Neural crest cell (in vitro differentiated cells): ENCODE measurements at places on chromosomes 3 and 15. TPM values are rescaled to one million over a fixed set of nuclear protein-coding genes. Genes with fewer than 3 reads are reported as not detected.
A peak's percentile ranks its signal among the peaks of the same experiment; 100 is the strongest.

GRCh38 chr3:67018105-67018788 lies 20.1 kb downstream of the KBTBD8 start:
- peak overlapping the region; percentile 40 for H3K27ac ChIP-seq
- H3K36me3 ChIP-seq = no peaks in the 10 kb centered on the region

- H3K36me3 ChIP-seq = no peaks in the 10 kb centered on the region
- DNase-seq = no peak
- H3K27me3 ChIP-seq = no peaks in the 10 kb centered on the region
These were observed 64.8 kb downstream of the ADAM10 start for GRCh38 chr15:58684751-58685150.

- no peak for DNase-seq
- H3K4me3 ChIP-seq = no peak overlapping the region
- H3K27ac ChIP-seq = no peak overlapping the region
- H3K27me3 ChIP-seq = peaks cover 3% of the 10 kb centered on the region
These were observed 160.9 kb upstream of the GALNT15 start for GRCh38 chr3:16013568-16013967.

DNA sequence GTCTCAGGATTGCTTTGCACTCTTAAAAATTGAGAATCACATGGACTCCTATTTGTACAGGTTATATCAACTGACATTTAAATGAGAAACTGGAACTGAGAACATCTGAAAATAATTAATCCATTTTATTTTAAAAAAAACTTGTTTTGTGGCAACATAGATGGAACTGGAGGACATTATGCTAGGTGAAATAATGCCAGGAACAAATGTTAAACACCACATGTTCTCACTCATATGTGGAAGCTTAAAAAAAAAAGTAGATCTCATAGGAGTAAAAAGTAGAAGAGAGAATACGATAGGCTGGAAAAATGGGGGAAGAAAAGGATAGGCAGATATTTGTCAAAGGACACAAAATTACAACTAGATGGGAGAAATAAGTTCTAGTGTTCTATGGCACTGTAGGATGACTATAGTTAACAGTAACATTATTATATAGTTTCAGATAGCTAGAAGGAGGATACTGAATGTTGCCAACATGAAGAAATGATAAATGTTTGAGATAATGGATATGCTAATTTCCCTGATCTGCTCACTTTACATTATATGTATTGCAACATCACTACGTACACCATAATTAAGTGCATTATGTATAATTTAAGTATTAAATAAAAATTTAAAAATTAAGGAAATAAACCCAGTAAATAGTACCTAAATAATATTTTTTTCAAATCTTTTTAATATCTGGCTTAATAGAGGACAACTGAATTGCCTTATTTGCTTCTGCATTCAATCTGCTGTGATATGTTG lies 100.5 kb upstream of the TSPAN3 start:
- H3K27me3 ChIP-seq = no peaks in the 10 kb centered on the region
- H3K4me3 ChIP-seq = no peak overlapping the region
- no peak for DNase-seq
- no peaks in the 10 kb centered on the region for H3K4me1 ChIP-seq

- no peaks in the 10 kb centered on the region for H3K27me3 ChIP-seq
- peaks cover 4% of the 10 kb centered on the region for H3K4me1 ChIP-seq
- H3K36me3 ChIP-seq = no peaks in the 10 kb centered on the region
- H3K27ac ChIP-seq = no peak overlapping the region
- no peak overlapping the region for H3K4me3 ChIP-seq
- no peak for DNase-seq
These were observed 43.6 kb upstream of the CTSH start for GRCh38 chr15:78988361-78988911.

DNA sequence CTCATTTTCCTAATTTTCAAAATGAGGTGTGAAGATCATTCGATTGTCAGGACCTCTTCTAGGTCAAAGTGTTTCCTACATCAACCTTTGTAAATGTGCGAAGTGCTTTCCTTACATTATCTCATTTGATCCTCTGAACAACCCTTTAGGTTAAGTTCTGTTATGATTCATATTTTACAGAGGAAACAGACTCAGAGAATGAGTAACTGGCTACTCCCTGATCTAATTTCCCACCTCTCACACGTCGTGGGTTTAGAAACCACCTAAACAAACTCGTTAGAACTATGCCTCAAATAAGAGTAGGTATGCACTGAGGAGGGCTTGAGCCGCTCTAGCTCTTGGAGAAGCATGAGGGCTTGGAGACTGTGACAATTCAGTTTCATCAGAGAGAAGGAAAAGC lies 148.6 kb downstream of the CD47 start:
- no peaks in the 10 kb centered on the region for H3K27me3 ChIP-seq
- H3K4me1 ChIP-seq = peaks cover 8% of the 10 kb centered on the region
- H3K36me3 ChIP-seq = no peaks in the 10 kb centered on the region
- H3K4me3 ChIP-seq = no peak overlapping the region

GRCh38 chr15:58737298-58737697 lies 12.2 kb downstream of the ADAM10 start:
- peaks cover 30% of the 10 kb centered on the region for H3K4me1 ChIP-seq
- no peak overlapping the region for H3K27ac ChIP-seq
- no peak for DNase-seq
- H3K27me3 ChIP-seq = no peaks in the 10 kb centered on the region
- no peak overlapping the region for H3K4me3 ChIP-seq

DNA sequence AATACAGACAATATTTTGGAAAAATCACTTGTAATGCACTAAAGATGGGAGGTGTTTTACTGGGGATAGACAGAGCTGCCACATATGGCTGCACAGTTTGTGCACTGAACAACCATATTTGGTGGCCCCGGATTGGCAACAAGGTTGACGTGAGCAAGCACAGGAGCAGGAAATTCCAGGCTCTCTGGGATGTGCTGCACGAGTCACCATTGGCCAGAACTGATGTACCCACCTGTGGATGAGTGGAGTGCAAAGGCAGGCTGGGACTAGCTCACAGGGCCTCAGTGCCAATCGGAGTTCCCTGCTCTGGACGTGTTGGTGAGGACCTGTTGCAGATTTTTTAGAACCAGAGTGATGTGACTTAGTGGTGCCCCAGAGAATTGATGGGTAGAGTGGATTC lies 42.0 kb upstream of the SCAANT1 start:
- no peak for DNase-seq
- no peak overlapping the region for H3K27ac ChIP-seq
- peaks cover 8% of the 10 kb centered on the region for H3K36me3 ChIP-seq
- H3K27me3 ChIP-seq = no peaks in the 10 kb centered on the region
- peaks cover 17% of the 10 kb centered on the region for H3K4me1 ChIP-seq
- no peak overlapping the region for H3K4me3 ChIP-seq

DNA sequence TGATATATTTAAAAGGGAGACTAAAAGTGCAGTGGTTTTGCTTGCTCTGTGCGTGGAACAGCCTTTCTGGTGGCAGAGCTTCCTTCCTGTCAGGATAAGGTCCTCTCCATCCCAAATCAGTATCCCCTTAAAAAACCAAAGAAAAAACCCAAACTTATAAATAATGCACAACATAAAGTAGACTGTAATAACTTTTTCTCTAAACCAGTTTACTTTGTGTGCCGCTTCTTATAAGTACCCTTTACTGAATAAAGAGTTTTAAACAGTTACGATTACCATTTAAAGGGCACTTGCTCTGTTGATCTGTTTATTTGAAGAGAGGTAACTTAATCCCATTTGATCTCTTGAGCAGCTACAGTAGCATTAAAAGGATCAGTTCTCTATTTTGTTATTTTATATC lies 2.5 kb downstream of the PIK3CA start:
- H3K4me3 ChIP-seq = peak overlapping the region; percentile 58
- peaks cover 21% of the 10 kb centered on the region for H3K4me1 ChIP-seq
- no peak for DNase-seq
- H3K27ac ChIP-seq = no peak overlapping the region
- no peaks in the 10 kb centered on the region for H3K27me3 ChIP-seq

DNA sequence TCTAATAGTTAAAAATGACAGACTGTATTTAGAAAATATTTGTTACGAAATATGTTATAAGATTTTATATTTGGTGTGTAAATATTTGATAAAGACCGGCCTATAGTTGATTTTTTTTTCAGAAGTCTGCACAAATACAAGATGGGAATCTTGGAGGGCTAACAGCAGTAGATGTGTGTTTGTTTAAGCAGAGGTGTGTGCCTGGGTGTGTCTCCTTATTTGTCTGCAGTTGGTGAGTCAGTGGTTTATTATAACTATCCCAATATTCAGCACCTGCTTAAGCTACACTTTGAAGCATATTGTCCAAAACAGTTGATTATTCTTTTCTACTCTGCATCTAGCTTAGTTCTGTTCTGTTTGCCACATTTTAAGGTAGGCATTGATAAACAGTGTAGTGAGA lies 12.4 kb downstream of the GLCE start:
- no peak overlapping the region for H3K27ac ChIP-seq
- H3K36me3 ChIP-seq = peaks cover 6% of the 10 kb centered on the region
- H3K4me1 ChIP-seq = no peaks in the 10 kb centered on the region
- DNase-seq = no peak
- H3K27me3 ChIP-seq = no peaks in the 10 kb centered on the region

DNA sequence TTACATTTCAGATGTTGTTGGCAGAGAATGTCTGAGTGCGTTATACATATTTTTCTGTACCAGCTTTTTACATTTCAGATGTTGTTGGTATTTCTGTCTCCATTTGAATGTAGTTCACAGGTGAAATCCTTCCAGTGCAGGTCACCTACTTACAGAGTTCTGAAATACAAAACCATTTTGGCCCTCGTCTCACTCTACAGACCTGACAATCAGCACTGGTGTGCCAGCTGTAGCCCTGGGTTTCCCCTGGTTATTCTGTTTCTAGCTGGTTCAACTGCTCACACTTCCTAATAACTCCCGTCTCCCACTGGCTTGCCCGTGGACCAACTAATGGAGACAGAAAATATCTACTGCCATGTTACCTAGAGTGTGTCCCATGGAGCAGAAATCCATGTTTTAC lies 87.5 kb upstream of the CDIN1 start:
- no peaks in the 10 kb centered on the region for H3K27me3 ChIP-seq
- no peaks in the 10 kb centered on the region for H3K36me3 ChIP-seq
- DNase-seq = no peak
- no peak overlapping the region for H3K27ac ChIP-seq

DNA sequence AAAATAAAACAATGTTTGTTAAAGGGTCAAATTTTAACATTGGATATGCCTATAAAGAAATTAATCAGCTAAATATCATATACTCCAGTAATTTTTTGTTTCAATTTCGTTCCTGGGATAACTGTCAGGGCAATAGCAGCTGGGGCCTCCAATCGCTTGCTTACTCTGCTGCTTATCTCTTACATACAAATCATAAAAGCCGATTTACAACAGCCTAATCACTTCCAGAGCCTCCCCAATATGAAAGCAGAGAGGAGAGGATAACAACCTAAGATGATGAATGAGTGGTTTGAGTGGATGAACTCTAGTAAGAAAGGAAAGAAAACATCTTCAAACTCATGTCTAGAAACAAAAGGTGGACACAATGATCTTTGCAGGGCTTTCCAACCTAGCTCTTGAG lies 80.7 kb upstream of the PSMD6 start:
- H3K4me1 ChIP-seq = peaks cover 36% of the 10 kb centered on the region
- H3K36me3 ChIP-seq = peaks cover 1% of the 10 kb centered on the region
- DNase-seq = no peak

GRCh38 chr3:29181149-29181780 lies 99.6 kb upstream of the RBMS3 start:
- DNase-seq = no peak
- H3K36me3 ChIP-seq = peaks cover 6% of the 10 kb centered on the region
- peaks cover 23% of the 10 kb centered on the region for H3K4me1 ChIP-seq
- no peak overlapping the region for H3K4me3 ChIP-seq

- no peaks in the 10 kb centered on the region for H3K36me3 ChIP-seq
- H3K27me3 ChIP-seq = no peaks in the 10 kb centered on the region
- no peaks in the 10 kb centered on the region for H3K4me1 ChIP-seq
- no peak overlapping the region for H3K27ac ChIP-seq
- H3K4me3 ChIP-seq = no peak overlapping the region
These were observed 426.2 kb upstream of the ARL6 start for GRCh38 chr3:97338375-97338774.

DNA sequence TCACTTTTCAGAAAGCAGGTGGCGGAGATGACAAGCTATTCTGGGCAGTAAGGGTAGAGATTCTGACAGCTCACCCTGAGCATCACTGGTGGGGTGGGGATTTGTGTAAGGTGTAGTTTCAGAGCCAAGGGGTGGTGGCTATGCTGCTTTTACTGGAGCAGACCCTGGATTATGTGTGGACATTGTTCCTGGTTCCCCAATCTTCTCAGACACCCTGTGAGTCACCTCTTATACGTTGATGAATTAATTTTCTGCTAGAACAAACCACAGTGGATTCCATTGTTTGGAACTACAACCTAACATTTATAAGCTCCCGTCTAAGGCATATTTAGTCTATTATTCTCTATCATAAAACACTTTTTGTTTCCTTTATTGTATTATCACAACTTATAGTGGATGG lies 169.5 kb upstream of the COL8A1 start:
- no peaks in the 10 kb centered on the region for H3K36me3 ChIP-seq
- no peaks in the 10 kb centered on the region for H3K4me1 ChIP-seq
- H3K4me3 ChIP-seq = no peak overlapping the region
- H3K27me3 ChIP-seq = no peaks in the 10 kb centered on the region
- no peak overlapping the region for H3K27ac ChIP-seq

GRCh38 chr3:98326945-98327344 lies 26.7 kb upstream of the OR5K4 start:
- H3K4me3 ChIP-seq = no peak overlapping the region
- no peak overlapping the region for H3K27ac ChIP-seq
- peaks cover 39% of the 10 kb centered on the region for H3K27me3 ChIP-seq

- no peak overlapping the region for H3K27ac ChIP-seq
- H3K4me3 ChIP-seq = no peak overlapping the region
- H3K27me3 ChIP-seq = no peaks in the 10 kb centered on the region
- no peaks in the 10 kb centered on the region for H3K36me3 ChIP-seq
These were observed 69.8 kb downstream of the TIGIT start for GRCh38 chr3:114363554-114364202.

GRCh38 chr3:35664460-35664919 lies 25.2 kb downstream of the ARPP21 start:
- H3K27ac ChIP-seq = no peak overlapping the region
- peaks cover 2% of the 10 kb centered on the region for H3K27me3 ChIP-seq
- H3K4me3 ChIP-seq = no peak overlapping the region
- H3K36me3 ChIP-seq = no peaks in the 10 kb centered on the region

DNA sequence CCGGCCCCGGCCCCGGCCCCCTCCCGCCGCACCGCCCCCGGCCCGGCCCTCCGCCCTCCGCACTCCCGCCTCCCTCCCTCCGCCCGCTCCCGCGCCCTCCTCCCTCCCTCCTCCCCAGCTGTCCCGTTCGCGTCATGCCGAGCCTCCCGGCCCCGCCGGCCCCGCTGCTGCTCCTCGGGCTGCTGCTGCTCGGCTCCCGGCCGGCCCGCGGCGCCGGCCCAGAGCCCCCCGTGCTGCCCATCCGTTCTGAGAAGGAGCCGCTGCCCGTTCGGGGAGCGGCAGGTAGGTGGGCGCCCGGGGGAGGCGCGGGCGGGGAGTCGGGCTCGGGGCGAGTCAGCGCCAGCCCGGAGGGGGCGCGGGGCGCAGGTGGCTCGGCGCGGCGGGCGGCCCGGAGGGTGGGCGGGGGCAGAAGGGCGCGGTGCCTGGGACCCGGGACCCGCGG lies 352 bp downstream of the CHRD start:
- peak; percentile 43 for DNase-seq
- no peaks in the 10 kb centered on the region for H3K36me3 ChIP-seq
- H3K4me1 ChIP-seq = peaks cover 17% of the 10 kb centered on the region
- no peak overlapping the region for H3K27ac ChIP-seq
- peaks cover 71% of the 10 kb centered on the region for H3K27me3 ChIP-seq
- no peak overlapping the region for H3K4me3 ChIP-seq

The HEG1 gene
- total RNA-seq = 32.0 and 33.8 TPM in 2 replicates

The MAP2K5 gene
- 19.6 and 25.2 TPM in 2 replicates for total RNA-seq

The ACOX2 gene
- total RNA-seq = 0.98 and 1.0 TPM in 2 replicates

The P2RY12 gene
- not detected in 2 replicates for total RNA-seq

The IQCH gene
- 2.5 and 2.8 TPM in 2 replicates for total RNA-seq

The LRRC3B gene
- 0.16 and 0.54 TPM in 2 replicates for total RNA-seq

The TCF12 gene
- 207 and 232 TPM in 2 replicates for total RNA-seq

The SPTSSB gene
- total RNA-seq = 0.20 and 0.42 TPM in 2 replicates

The B3GALNT1 gene
- total RNA-seq = 27.1 and 29.6 TPM in 2 replicates

The PLSCR5 gene
- total RNA-seq = not detected in 2 replicates

The PLS1 gene
- total RNA-seq = 5.6 and 5.7 TPM in 2 replicates
